Activated T-cell treated with anti-CD3 and anti-CD28 coated beads for 48 hours (primary cell): ENCODE measurements at places on chromosomes 11 and 22.

GRCh38 chr11:70226183-70226582 is 23.1 kb downstream of the FADD start:
- no peak for DNase-seq

DNA sequence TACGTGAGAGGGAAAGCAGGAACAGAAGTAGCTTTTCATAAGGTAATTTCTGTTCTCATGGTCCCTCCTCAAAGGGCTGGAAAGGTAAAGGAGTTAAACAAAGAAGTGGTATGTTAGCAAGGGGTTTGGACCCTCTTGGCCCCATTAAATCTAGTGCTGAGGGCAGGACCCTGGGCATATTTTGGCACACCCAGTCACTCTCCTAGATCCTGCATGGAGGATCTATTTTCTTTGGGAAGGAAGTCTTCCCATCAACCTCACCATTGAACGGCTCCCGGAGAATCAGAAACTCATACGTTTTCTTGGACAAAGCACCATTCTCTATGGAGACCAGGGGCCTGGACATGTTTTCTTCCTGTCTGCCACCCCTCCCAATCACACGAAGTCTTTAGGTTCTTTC is 11.7 kb downstream of the TMEM216 start:
- DNase-seq, result no peak

- no peak for DNase-seq
Observed at GRCh38 chr11:116986521-116987105, 111.6 kb downstream of the SIK3 start.

DNA sequence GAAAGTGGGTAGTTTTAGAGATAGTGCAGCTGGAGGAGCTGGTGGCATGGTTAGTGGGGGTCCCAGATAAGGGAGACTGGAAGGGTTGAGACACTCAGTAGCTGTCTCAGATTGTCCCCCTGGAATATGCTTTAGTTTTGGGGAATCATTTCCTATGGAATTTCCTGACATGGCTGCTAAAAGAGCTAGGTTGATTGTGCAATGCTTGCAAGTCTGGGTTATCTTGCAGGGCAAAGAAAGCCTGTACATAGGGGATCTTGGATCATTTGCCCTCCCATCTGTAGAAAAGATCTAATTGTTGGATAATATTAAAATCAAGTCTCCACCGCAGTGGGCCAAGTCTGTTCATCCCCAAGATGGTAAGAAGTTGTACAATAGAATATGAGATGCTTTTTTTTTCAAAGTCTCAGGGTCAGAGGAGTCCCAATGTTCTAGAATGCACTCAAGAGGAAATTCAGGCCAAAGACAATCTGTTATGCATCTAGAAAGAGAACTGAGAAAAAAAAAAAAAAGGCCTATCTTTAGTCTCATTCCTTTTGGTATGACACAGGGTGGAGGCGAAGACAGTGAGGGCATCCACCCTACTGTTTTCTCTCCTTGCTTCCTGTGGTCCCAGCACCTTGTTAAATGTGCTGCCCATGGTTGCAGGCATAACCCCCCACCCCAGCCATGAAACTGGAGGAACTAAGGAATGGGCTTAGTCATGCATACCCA is 20.2 kb downstream of the MS4A6E start:
- DNase-seq, result no peak

DNA sequence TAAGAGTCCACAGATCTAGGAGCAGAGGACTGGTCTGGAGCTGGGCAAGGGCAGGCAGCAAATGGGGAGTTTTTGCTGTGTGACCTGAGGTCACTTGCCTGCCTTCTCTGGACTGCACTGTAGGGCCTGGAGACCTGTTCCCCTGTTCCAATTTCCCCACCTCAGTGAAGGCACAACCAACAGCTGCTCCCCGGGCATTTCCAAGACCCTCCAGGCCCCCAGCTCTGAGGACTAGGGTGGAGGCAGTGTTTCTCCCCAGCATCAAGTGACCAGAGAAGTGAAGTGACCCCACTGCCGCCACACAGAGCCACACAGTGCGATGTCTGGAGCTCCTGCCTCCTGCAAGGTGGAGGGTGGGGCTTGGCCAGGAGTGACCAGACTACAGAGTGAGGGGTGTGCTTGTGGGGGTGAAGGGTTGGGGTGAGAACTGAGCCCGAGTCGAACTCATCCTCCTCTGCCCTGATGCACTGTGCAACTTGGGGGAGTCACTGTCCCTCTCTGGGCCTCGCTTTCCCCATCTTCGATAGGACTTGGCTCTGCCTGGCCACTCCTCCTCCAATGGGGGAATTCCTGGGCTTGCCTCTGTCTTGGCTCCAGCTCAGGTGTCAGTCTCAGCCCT is 21.6 kb downstream of the P2RY2 start:
- no peak for DNase-seq

DNA sequence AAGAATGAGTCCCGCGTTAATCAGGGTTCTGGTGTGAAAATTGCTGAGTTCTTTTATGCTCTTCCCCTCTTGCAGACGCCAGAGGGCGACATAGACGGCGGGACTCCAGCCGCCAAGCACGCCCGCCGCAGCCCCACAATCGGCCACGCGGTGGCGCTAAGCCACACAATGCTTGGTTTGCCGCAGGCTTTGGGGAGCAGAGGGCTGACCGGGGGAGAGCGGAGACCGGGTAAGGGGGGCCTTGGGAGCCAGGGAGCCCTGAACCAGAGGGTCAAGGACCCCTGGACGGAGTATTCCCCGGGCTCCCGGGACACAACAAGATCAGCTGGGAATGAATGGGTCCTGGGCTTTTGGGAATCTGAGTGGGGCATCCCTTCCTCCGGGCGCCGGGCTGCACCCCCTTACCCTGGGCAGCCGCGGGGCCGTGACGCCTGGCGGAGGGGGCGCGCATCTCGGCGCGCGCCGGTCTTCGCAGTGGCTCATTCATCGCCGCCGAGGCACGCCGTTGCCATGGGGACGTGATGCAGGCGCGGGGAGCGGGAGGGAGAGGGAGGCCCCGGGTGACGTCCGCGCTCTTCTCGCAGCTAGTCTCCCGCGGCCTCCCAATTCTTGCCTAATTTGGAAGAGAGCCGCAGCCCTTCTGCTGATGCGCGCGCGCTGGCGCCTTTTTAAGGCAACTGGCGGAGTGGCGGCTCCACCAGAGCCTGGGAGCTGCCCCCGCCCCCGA is 12.2 kb upstream of the NPAS4 start:
- peak; percentile 92 for DNase-seq

GRCh38 chr11:8867931-8868631 is 42.9 kb upstream of the AKIP1 start:
- no peak for DNase-seq

DNA sequence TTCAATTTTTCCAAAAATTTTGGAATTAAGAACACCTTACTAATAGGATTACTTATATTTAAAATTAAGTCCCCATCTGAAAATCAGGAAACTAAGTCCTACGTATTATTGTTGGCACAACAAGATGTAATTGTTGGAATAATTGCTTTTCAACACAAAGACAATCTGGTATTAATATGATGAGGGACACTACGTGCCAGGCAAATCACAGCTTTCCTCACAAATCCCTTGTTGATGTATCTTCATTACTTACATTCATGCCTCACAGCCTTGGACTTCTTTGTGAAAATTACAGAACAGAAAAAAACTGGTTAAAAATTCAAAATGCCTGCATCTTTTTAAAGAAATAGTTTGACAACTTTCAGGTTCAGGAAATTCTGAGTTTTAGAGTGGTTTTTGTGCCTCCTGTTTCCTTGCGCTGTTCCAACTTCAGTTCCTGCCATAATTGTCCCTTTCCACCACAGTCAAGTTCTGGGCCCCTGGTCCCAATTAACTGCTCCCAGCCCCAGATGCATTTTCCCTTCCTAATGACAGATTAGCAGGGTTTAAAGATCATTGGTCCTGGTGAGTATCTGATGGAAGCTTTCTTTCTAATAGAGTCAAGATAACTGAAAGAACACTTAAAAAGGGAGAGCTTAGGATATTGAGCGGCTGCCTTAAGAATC is 23.3 kb upstream of the CCDC34 start:
- DNase-seq, result no peak

DNA sequence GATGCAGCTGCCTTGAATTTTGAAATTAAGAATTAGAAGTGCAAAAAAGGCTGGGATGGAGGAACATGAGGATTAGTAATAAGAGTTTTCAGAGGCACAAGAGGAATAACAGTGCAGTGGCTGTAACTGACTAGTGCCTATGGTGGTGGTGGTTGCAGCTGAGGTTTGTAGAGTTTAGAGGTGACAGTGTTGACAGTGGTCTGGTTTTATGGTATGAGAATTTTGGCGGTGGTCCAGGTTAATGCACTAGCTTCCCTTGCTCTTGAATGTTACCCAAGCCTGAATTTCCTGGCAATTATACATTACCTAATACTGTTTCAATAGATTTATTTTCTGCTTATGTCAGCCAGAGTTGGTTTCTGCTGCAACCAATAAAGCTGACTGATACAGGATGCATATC is 112.8 kb upstream of the C11orf87 start:
- DNase-seq, result no peak

DNA sequence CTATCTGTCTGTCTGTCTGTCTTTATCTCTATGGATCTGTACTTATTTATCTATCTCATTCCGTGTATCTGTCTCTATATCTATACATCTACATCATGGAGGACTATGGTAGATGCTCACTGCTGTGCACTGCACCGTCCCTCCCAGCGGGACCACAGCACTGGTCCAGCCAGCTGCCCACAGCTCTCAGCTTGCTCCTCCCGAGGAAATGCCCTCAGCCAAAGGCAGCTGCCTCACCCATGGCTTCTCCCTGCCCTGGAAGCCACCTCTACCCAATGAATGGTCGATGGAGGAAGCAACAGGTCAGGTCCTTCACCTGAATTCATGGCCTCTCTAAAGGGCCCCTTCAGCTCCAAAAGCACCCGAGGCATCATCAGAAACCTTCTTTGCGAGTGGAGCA is 14.7 kb upstream of the CD81 start:
- no peak for DNase-seq

- DNase-seq, result no peak
Observed at GRCh38 chr11:59212744-59213631, at the start of gene MPEG1. Gene MPEG1 (minus strand): TSS chr11:59212927. CDS start chr11:59212865, 62 bp downstream.

GRCh38 chr11:80872116-80872728 is 1431.4 kb upstream of the TENM4 start:
- no peak for DNase-seq

GRCh38 chr11:111911563-111912401 is at the start of gene CRYAB:
Gene CRYAB (minus strand): TSS chr11:111911770. CDS start chr11:111911724, 46 bp downstream.
- no peak for DNase-seq

DNA sequence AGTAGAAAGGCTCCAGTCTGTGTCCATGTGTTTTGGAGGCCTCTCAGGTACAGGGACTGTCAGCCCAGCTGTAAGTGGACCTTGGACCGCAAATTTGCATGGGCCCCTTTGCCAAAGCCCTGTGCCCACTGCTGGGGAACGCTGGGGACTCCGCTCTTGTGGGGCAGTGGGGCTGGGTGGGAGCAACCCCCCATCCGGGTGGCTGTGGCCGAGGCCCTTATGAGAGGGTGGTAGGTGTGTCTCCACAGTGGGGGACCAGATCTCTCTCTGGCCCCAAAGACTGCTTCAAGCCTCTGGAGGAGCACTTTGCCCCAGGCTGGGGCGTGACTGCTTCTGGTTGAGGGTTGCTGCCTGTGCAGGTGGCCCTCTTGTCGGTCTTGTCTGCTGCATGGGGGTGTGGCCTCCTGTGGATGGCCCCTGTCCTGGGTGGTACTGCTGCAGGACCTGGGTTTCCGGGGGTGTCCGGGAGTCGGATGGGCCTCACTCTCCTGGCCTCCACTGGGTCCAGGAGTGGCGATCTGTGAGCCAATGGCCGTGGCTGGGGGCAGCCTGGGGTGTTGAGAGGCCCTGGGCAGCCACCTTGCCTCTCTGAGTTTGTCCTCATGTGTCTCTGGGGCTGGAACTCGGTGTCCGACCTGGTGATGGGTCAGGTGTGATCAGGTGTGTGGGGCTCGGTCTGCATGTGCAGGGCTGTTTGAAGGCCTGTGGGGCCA is 15.9 kb downstream of the KCNQ1 start:
- no peak for DNase-seq

DNA sequence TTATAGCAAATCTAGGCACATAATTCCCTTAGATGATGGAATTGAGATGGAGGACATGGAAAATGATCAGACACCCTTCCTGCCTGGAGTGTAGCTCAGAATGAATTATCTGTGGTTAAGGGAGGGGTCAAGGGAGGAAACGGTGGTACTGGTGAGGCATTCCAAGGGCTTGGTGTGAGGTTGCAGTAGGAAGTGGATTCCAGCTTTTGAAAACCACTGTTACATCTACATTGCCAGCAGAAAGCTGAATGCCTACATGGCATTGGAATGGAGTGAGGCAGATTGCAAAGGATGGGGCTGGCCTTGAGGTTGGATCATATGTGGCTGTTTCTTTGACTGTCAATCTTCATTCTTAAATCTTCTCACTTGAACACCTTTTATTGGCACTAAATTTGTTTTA is 684.4 kb downstream of the NTM start:
- DNase-seq, result no peak

DNA sequence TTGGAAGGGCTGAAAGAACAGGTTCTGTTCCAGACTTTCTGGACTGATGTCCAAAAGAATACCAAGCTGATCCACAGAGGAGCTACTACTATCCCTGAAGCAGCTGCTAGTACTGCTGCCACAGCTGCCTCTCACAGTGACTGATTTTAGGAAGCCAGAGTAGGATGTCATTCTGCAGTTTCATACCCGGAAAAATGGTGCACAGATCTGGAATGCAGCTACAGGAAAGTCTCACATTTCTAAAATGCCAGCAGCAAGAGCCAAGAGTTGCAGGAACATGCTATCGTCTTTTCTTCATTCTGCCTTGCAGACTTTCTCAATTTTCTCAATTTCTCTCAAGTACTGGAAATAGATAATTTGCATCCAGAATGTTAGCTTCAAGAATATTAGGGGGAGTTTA is 19.4 kb upstream of the CCDC179 start:
- no peak for DNase-seq

GRCh38 chr11:111349191-111349695 is 29.8 kb downstream of the POU2AF1 start:
- DNase-seq, result no peak

DNA sequence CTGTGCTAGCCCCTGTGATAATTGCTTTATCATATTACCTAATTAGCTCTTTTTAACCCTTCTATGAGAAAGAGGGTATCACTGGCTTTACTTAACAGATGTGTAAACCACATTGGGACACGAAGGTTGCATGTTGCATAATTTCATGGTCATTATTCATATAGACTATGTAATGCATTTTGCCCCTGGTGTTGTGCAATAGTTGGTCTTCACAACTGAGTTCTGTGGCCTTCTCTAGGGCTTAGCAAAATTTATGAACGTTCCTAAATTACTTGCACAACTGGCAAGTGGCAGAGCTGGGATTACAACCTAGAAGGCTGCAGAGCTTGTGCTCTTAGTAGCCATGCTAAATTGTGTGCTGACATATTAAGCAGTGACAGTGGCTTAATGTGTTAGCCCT is 34.6 kb upstream of the PDGFD start:
- DNase-seq, result no peak

- DNase-seq, result no peak
Observed at GRCh38 chr11:36577859-36578258, 10.1 kb downstream of the RAG1 start.
